Urinary bladder (tissue), 4 donors: ENCODE measurements at places on chromosomes 3 and 15. TPM values are rescaled to one million over a fixed set of nuclear protein-coding genes. Genes with fewer than 3 reads are reported as not detected.

GRCh38 chr3:18134386-18135059 is 290.6 kb downstream of the SATB1 start:
- no peak for DNase-seq

GRCh38 chr15:67120839-67121643 is 55.6 kb downstream of the SMAD3 start:
- DNase-seq = no peak

- DNase-seq = no peak
Measured at GRCh38 chr3:36212251-36212650, 168.1 kb upstream of the STAC start.

Gene PARP15
- total RNA-seq = 1.3 TPM

- no peak for DNase-seq
Measured at GRCh38 chr15:101306341-101307047, 11.4 kb upstream of the SNRPA1 start.

- no peak for DNase-seq
Measured at GRCh38 chr3:100264242-100264641, 3.5 kb downstream of the TBC1D23 start.

Gene PPM1L
- total RNA-seq = 24.2 TPM

Gene ERC2
- total RNA-seq = 3.0 TPM

DNA sequence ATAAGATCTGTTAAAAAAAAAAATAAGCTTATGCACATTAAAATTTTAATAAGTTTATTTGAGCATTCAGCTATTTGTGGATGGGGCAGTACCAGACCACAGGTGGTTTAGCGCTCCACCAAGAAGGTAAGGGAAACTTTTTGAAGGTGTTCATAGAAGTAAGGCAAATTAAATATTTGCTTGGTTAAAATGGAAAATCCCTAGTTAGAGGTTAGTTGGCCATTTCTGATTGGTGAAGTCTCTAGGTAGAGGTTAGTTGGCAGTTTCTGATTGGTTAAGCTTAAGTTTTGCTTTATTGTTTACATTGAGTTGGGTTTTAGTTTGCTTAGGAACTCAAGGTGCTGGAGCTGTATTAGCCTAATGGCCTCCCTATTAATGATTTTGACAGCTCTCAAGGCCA is 30.7 kb downstream of the SCN11A start:
- DNase-seq = no peak

Gene STAB1
- total RNA-seq = 73.5 TPM

DNA sequence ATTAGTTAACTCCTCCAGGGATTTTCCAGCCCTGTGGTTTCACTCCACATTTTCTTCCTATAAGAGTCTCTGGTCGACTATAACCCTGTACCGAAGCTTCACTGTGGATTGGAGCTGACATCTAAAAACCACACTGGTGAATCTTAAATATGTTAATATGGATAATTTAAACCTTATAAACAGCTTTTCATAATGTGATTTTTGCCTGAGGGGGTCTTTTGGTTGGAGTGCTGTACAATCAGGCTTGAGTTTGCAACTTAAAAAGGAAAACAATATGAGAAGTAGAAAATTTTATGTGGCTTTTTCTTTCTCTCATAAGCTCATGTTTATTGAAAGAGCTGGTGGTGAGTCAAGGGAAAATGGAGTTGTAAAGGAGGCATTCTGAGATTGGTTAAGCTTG is 313.7 kb downstream of the VPS13C start:
- no peak for DNase-seq

GRCh38 chr3:56870436-56870835 is 68.7 kb upstream of the ARHGEF3 start:
- DNase-seq = no peak

- DNase-seq = no peak
Measured at GRCh38 chr3:124282751-124283651, 291.1 kb upstream of the ROPN1 start.

GRCh38 chr15:64699751-64700388 is 75.5 kb downstream of the RBPMS2 start:
- no peak for DNase-seq

DNA sequence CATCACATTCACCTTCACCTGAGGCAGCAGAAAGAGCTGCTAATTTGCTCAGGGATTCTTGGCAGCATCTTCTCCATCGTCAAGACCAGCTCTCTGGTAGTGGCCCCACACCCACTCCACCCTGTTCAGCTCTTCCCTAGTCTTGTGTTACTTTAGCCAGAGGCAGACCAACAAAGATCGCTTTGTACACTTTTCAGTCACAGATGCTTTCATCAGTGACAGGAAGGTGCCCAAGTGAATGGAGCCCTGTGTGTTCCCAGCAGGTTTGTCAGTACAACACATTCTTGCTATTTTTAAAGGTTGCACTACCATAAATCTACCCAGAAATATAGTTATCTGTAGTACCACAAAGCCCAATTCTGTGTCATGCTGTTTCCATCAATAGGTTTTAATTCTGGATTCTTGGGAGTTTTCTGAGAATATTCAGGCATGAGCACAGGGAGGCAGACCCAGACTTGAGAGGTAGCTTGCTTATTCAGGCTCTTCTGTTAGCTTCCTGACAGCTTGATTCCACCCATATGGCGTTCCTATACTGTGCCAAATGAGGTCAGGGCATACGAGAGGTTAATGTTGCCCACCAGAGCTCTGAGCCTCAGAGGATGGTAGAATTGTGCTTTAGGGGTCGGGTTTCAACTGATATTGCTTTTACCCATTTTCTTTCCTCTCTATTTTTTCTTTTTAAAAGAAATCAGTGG is 109.8 kb upstream of the MANF start:
- DNase-seq = no peak

Gene CNTN3
- total RNA-seq = 27.1 TPM

DNA sequence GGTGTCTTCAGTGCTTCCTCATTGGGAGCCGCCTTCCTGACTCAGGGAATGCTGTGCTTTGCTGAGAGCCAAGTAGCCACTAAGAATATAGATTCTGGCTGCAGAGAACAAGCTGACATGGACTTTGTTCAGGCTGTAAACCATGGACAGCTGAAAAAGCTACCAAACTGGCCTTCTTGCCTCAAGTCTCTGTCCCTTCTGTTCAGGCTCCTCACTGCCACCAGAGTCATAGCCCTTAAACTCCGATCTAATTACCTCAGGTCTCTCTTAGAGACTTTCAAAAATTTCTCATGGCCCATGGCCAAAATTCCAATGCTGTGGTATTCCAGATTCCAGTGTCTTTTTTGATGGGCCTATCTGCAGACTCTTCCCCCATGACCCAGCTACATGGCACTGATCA is 19.4 kb upstream of the PTX3 start:
- DNase-seq = no peak

Gene EXOSC7
- 33.4 TPM for total RNA-seq

Gene CHDH
- 0.58 TPM for total RNA-seq

- DNase-seq = no peak
Measured at GRCh38 chr3:37466660-37467359, 292.4 kb upstream of the LRRFIP2 start.
